Lower lobe of right lung (tissue), 2 donors: ENCODE measurements at places on chromosomes 2 and 18. TPM values are rescaled to one million over a fixed set of nuclear protein-coding genes. Genes with fewer than 3 reads are reported as not detected.

The TDRD15 gene
- not detected for total RNA-seq

The TTL gene
- 48.5 TPM for total RNA-seq

The PKDCC gene
- total RNA-seq = 65.8 TPM

The ARMC9 gene
- 43.1 TPM for total RNA-seq

- DNase-seq = no peak
Measured at GRCh38 chr2:25421820-25422411, 80.2 kb upstream of the DNMT3A start.

DNA sequence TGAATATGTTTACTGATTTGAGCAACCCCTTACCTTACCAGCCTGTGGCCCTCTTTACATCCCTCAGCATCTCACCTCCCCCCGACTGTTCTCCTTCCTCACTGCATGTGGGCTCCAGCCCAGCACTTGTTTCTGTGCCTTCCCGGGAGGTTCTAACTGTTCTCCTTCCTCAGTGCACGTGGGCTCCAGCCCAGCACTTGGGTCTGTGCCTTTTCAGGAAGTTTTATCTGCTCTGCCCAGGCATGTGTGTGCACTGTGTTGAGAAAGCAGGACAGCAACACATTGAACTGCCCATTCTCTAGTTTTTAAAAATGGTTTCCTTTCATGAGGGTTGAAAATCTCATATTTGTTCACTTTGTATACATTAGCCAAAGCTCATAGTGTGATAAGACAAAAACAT, 158.4 kb downstream of the ATP9B start:
- no peak for DNase-seq

DNA sequence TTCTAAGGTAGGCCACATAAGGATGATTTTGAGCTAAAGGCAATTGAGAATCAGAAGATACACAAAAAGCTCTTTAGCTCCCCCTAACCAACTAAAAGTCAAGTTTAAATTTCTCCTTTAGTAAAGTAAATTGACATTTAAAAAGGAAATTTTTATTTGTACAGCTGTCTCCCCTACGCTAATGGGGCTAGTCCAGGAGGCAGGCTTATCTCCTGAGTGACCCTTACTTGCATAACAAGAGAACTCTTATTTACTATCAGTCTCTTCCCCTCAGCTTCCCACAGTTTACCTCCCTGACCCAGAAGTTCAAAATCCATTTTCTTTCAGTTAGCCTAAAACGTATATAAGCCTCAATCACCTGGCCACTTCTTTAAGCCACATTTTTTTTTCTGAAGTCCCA, 1002.8 kb upstream of the NRXN1 start:
- no peak for DNase-seq

DNA sequence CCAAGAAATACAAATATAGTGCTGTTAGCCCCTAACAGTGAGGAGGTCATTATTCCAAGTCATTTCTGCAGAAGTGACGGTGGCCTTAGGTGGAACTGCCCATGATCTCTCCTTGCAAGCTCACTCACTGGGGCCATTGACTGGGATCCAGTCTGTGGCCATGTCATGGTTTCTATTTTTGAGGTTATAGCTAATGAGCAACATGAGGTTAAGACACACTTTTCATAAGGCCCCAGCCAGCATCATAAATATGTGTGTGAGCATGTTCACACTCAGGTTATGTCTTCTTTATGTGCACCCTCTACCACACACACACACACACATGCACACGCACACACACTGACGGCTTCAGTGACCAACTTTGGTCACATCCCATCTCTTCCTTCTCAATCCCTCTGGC, 484 bp downstream of the AFF3 start:
- DNase-seq = no peak

- DNase-seq = no peak
Measured at GRCh38 chr2:199197448-199197847, 260.3 kb downstream of the SATB2 start.

GRCh38 chr2:181626671-181627070, 30.2 kb downstream of the CERKL start:
- no peak for DNase-seq

DNA sequence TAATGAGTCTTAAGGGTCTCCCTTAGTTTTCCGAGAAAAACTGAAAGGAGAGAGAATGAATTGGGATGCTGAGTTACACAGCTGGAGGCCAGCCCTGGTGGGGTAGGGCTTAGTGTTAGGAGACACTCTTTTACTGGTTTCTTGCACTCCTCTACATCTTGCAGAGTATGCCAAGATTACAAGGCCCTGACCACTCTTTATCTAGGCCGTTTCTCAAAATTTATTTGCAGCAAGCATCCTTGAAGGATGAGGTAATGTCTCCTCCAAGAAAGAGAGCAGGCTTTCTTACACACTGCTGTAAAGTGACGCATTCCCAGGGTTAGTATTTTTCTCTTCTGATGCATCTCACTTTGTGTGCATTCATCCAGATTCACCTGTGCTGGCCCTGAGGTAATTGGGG, 166.2 kb downstream of the TDRD15 start:
- no peak for DNase-seq

GRCh38 chr2:107936433-107937359, 49.6 kb upstream of the SLC5A7 start:
- DNase-seq = no peak

GRCh38 chr18:51196811-51197660, 445 bp downstream of the MEX3C start:
- no peak for DNase-seq

- DNase-seq = no peak
Measured at GRCh38 chr18:69022426-69022825, 224.5 kb downstream of the CCDC102B start.

DNA sequence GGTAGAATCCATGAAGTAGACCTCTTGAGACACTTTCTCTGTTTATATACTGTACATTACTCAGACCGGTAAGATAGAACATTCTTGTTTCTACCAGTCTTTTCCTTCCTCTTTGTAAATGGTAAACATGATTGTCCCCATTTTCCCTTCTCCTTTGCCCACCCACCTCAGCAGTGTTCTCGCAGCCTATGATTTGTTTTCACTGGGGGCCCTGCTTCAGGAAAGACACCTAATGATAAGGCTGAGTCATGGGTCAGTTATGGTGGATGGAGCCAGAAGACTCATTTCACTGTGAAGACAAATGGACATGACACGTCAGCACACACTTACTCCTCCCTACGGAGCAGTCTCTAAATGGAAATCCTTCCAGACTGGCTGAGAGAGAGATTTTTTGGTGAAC, 23.7 kb downstream of the CENPO start:
- no peak for DNase-seq

- DNase-seq = no peak
Measured at GRCh38 chr2:116809109-116809508, 1005.4 kb upstream of the DDX18 start.

GRCh38 chr2:30691948-30692828, 115.1 kb downstream of the CAPN13 start:
- DNase-seq = no peak
